WTC11 (cell line): ENCODE measurements at places on chromosomes 7 and 10. TPM values are rescaled to one million over a fixed set of nuclear protein-coding genes. Genes with fewer than 3 reads are reported as not detected.

DNA sequence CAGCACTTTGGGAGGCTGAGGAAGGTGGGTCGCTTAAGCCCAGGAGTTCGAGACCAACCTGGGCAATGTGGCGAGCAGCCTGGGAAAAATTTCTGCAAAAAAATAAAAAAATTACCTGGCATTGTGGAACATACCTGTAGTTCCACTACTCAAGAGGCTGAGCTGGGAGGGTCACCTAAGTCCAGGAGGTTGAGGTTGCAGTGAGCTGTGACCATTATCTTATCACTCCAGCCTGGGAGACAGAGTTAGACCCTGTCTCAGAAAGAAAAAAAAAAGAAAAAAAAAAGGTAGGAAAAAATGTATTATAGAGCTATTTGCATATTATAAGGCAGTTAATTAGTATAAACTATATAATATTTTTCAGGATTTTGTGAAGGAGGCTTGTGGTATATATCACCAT is 11.0 kb upstream of the TSPAN13 start:
- DNase-seq, result no peak

GRCh38 chr10:79381804-79382221 is 34.5 kb downstream of the PPIF start:
- no peak for DNase-seq

GRCh38 chr7:29987811-29988317 is 1.7 kb downstream of the SCRN1 start:
- DNase-seq, result no peak

DNA sequence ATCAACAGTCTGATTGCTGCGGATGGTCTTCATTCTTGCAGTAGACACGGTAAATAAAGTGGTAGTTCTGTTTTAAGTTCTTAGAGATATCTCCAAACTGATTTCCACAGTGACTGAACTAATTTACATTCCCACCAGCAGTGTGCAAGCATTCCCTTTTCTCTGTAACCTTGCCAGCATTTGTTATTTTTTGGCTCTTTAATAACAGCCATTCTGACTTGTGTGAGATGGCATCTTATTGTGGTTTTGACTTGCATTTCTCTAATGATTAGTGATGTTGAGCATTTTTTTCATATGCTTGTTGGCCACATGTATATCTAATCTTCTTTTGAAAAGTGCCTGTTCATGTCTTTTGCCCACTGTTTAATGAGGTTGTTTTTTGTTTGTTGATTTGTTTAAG is 30.2 kb upstream of the CXCL12 start:
- DNase-seq, result no peak

The GSDME gene
- 4.8 to 5.8 TPM (median 5.2 TPM) in 3 replicates for total RNA-seq

DNA sequence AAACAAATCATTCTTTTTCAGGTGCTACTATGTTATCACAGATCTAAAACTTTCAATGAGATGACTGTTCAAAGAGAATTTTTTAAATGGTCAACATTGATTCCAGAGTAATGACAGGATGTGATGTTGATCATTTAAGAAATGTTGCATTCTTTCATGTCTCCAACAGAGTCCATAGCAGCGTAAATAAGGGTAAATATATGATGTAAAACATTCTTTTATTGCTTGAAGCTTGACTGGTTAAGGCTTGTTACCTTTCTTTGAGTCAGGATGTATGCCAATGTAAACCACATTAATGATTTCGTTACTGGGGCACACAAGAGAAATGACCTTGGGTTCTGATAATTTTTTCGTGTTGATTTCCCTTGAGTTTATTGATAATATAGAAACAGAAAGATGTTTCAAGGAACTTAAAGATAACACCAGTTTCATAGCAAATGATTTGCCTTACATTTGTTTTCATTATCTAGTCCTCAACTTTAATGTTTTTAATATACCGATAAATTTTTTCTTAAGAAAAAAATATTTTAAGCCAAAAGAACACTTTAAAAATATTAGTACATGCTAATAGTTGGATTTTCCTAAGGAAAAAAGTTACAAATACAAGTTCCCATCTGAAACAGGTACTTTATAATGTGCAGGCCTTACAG is 3.5 kb downstream of the STK17A start:
- no peak for DNase-seq

DNA sequence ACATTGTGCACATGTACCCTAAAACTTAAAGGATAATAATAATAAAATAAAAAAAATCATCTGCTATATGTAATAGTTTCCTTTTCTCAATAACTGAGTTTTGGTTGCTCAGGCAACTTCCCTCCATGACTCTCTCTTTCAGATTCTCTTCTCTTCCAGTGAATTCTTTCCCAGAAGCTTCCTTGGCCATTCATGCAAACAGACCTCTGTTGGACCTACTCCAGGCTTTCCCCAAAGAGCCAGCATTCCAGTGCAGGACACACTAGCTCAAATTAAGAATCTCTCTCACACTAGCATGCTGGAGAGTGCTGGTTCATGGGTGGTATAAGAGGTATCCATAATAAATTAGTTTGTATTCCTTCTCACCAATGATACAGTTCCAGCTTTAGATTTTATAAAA is 31.0 kb upstream of the ZEB1 start:
- DNase-seq, result no peak

DNA sequence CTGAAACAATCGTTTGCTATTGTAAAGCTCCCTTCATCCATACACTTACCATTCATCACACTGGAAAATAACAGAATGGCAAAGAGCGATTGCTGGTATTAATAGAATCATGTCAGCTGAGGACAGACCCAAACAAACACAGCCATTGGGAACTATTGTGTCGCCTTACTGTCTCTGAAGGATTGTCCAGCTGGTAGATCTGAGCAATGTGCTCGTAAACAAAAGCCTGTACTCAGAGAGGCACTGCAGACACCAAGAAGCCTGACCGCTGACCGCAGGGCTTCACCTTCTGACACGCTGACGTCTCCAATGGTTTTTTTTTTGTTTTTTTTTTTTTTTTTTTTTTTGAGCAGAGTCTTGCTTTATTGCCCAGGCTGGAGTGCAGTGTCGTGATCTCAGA is 151.0 kb upstream of the FRMD4A start:
- DNase-seq, result no peak

The CPN1 gene
- 0.42 to 0.69 TPM (median 0.66 TPM) in 3 replicates for total RNA-seq

GRCh38 chr10:79927111-79927828 is 21.6 kb downstream of the SFTPD start:
- DNase-seq, result no peak

DNA sequence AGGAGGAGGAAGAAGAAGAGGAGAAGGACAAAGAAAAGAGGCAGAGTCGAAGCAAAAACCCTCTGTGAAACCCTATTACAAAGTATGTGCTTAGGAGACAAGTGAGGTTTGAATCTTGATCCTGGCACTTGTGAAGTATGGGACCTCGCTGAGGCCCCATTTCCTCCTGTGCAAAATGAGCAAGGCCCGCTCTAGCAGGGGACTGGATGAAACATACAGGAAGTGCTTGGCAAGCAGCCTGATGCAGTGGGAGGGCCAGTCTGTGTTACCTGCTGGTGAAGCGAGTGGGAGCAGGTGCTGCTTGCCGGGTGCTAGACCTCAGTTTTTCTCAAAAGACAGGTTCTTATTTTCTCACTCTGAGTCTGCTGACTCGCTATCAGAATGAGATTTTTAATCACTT is 150.4 kb downstream of the JCAD start:
- no peak for DNase-seq

DNA sequence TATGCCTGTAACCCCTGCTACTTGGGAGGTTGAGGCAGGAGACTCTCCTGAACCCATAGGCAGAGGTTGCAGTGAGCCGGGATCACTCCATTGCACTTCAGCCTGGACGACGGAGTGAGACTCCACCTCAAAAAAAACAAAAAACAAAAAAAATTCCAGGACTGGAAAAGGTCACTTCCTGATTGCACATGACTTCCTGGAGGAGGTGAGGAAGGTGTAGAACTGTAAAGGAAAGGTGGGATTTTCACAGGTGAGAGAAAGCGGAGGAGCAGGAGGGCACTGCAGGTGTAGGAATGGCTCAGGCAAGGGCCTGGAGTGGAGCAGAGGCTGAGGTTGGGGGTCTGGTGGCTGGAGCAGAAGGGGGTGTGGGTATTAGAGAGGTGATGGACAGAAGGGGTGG is 3.2 kb upstream of the MUC3A start:
- DNase-seq, result no peak

The DPP6 gene
- total RNA-seq, result 0.07 TPM in 1 of 3 replicates, not detected in the others

The OR2A2 gene
- not detected in 3 replicates for total RNA-seq
